NAMALWA (cell line): ENCODE measurements at places on chromosomes 7 and 10.

- DNase-seq, result no peak
These were observed 521.4 kb upstream of the SEMA3D start for GRCh38 chr7:85708221-85708620.

DNA sequence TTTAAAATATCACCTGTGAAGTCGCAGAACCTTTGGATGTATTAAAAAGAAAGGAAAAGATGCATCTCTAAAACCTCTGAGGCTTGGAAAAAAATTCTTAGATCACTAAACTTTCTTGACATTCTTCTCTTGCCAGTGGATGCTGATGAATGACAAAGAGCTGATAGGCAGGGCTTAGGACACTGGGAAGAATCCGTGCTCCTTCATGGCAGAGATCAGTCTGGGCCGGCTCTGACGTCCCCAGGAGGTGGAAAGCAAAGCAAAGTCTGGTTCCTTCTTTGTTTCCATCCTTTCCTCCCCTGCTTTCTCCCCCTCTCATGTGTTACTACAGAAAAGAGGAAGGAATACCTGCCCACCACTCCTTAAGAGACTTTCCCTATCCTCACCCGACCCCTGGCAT is 161.9 kb downstream of the PRKCQ start:
- no peak for DNase-seq

DNA sequence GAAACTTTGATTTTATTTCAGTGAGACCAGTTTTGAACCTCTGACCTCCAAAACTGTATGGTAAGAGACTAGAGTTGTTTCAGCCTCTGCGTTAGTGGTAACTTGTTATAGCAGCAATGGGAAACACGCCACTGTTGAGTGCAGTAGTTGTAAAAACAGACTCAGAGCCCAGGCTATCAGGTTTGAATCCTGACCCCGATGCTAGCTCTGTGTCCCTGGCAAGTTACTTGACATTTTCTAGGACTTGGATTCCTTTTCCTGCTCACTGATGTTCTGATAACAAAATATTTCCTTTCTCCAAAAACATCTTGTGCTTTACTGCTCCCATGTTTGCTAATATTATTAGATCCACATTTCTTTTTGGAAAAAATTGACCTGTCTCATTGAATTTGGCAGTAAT is 131.0 kb downstream of the PLXDC2 start:
- no peak for DNase-seq

- no peak for DNase-seq
These were observed 297.9 kb upstream of the CACNA2D1 start for GRCh38 chr7:82741493-82741892.

GRCh38 chr7:28018446-28018845 is 162.1 kb downstream of the JAZF1 start:
- DNase-seq, result no peak

DNA sequence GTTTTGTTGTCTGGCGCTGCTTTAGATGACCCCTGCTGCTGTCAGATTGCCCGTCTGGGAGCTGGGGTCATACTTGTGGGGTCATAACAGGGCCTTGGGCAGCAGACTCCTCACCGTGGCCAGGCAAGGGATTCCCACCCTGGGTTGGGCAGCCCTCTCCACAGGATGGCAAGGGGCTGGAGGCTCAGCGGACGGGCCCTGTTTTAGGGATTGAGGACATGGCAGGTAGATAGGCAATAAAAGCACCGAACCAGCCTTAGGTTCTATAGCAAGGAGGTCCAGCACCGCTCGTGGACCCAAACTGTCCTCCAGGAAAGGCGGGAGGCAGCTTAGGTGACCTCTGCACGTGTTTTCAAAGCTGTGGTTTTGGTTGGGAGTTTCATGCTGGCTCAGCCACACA is 60.0 kb downstream of the GRK5 start:
- DNase-seq, result no peak

DNA sequence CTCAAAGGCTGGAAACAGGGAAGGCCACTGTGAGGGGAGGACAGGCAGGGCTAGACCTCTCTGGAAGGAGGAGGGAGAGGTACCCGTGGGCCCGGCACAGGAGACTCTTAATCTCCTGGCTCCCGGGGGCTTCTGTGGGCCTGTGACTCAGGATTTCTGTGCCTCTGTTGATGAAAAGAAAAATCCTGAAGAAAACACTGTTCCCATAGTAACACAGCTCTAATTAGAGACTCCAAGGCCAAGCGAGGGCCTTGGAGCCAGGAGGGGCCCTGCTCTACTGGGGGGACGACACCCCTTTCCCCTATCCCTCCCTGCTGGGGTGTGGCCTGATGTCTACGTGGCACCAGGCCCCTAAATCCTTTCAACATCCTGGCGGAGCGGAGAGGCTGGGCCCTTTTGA is 174.1 kb upstream of the TNRC18 start:
- no peak for DNase-seq

GRCh38 chr10:104277785-104278184 is 8.8 kb downstream of the GSTO2 start:
- DNase-seq, result no peak

- no peak for DNase-seq
These were observed 8.9 kb upstream of the PNLIP start for GRCh38 chr10:116536810-116537209.

DNA sequence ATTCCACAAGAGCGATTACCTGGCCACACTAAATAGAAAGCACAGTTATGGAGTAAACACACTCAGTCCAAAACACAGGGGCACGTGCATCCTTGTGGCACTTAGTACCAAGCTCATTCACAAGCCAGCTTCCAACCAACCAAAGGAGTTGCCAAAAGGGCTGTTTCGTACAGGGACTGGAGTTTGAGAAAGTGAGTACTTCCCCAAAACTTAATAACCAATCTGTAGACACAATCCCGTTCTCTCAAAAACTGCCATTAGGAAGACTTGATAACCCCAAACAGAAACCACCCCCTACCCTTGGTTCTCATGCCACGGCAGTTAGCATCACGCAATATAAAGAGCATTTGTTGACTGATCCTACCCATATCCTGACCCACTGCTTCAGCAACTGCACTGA is 166.2 kb upstream of the ASAH2 start:
- DNase-seq, result peak; percentile 59

DNA sequence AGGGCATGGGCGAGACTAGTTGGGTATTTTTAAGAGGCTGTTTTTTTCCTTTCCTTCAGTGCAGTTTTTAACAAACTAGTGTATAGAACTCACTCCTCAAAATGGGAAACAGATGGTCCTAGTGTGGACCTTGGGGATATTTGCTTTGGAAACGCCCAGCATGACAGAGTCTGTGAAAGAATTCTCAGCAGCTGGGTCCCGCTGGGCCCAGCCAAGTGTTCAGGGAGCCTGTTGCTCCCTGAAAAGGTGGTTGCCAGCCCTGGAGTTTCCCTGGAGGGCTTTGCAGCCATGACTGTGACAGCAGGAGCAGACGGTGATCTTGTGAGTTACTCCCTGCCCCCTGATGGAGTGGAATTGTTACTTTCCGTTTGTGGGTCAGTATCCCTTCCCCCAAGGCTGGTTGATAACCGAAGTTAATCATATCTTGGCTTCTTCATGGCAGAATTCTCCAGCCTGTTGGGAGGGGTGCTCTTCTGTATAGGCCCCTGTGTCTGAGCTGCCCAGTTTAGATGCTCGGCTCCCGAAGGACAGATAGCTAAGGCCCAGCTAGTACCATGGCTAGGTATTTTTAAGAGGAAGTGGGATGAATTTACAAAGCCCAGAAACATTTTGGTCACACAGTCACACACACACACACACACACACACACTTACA is 278.6 kb upstream of the HABP2 start:
- no peak for DNase-seq
